ENCODE measurements at places on chromosomes 7 and 10.

- H3K27ac ChIP-seq = peak overlapping the region; percentile 49
- H3K27me3 ChIP-seq = no peaks in the 10 kb centered on the region
- peaks cover 16% of the 10 kb centered on the region for H3K4me1 ChIP-seq
- no peaks in the 10 kb centered on the region for H3K36me3 ChIP-seq
- H3K4me3 ChIP-seq = peak overlapping the region; percentile 93
Observed at GRCh38 chr7:75639886-75640190, 98.9 kb downstream of the HIP1 start.

DNA sequence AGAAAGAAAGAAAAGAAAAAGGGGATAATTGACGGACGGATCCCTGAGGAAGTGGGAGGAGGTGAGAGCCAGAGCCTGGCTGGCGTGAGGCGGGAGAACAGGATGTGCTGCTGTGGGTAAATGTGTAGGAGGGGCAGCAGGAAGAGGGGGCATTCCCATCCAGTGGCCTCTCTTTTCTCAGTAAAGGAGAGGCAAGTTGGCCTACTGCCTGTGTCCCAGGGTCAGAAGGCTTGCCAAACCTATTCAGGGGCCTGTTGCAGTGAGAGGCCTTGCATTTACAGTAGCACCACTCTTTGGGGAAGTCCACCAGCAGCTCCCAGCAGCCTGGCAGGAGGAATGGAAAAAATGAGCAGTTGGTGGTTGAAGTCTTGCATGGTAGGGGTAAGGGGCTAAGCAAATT is 26.6 kb upstream of the ASCC1 start:
- H3K4me1 ChIP-seq = peaks cover 48% of the 10 kb centered on the region
- no peaks in the 10 kb centered on the region for H3K36me3 ChIP-seq
- H3K27ac ChIP-seq = peak overlapping the region; percentile 88
- no peak overlapping the region for H3K4me3 ChIP-seq

- no peaks in the 10 kb centered on the region for H3K36me3 ChIP-seq
- no peak overlapping the region for H3K4me3 ChIP-seq
- DNase-seq = no peak
- H3K27ac ChIP-seq = no peak overlapping the region
Observed at GRCh38 chr7:154777489-154777888, 225.4 kb downstream of the PAXIP1 start.

DNA sequence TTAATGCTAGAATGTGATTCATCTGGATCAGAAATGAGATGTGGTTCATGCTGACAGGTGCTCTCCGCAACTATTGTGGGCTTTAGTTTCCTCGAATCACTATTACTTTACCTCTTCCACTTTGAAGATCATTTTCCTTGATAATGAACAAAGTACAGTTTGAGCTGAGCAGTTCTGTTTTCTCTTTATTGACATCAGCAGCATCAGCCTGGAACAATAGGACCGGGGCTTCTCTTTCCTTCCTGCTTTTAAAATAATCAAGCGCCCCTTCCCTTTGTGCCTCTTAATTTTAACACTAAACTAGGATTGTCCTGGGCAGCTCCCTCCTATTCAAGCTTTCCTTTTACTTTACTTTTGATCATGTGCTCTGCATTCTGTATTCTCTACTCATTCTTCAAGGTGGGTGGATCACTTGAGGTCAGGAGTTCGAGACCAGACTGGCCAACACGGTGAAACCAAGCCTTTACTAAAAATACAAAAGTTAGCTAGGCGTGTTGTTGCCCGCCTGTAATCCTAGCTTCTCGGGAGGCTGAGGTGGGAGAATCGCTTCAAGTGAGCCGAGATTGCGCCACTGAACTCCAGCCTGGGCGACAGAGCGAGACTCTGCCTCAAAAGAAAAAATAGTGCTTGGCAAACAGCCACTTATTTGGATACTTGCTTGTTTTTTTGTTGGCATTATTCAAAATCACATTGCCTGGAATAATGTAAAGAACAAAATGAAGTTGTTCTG is 67.0 kb upstream of the RHEB start:
- no peak for DNase-seq
- peak overlapping the region; percentile 21 for H3K27ac ChIP-seq
- no peaks in the 10 kb centered on the region for H3K27me3 ChIP-seq
- peaks cover 10% of the 10 kb centered on the region for H3K4me1 ChIP-seq
- peaks cover 9% of the 10 kb centered on the region for H3K36me3 ChIP-seq

DNA sequence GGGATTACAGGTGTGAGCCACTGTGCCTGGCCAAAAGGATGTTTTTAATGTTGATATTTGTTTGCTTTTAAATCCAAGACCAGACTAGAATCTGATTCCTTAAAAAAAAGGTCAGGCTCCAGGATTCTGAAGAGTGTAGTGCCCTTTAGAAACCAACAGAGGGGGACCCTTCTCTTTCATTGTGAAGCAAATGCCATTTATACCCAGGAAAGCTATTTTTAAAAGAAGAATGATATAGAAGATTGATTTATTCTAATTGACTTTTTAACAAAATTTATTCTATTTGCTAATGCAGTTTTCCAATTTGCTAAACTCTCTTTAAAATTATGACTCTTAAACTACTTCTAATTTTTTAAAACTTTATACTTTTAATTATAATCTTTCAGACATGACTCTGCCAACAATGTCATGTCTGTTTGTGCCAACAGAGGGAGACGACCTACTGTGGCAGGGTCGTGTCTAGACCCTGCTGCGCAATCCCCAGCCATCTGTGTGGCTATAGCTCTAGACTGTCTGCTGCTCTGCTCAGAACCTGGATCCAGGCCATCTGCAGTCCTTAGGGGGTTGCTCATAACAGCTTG is 201.0 kb upstream of the IMMP2L start:
- no peak for DNase-seq
- H3K27me3 ChIP-seq = peaks cover 6% of the 10 kb centered on the region
- no peak overlapping the region for H3K4me3 ChIP-seq
- no peaks in the 10 kb centered on the region for H3K4me1 ChIP-seq

GRCh38 chr10:80382989-80383388 is 25.4 kb upstream of the PRXL2A start:
- H3K4me1 ChIP-seq = peaks cover 12% of the 10 kb centered on the region
- H3K27ac ChIP-seq = no peak overlapping the region
- peaks cover 14% of the 10 kb centered on the region for H3K27me3 ChIP-seq
- DNase-seq = peak; percentile 23
- H3K4me3 ChIP-seq = peak overlapping the region; percentile 66
- H3K36me3 ChIP-seq = no peaks in the 10 kb centered on the region

DNA sequence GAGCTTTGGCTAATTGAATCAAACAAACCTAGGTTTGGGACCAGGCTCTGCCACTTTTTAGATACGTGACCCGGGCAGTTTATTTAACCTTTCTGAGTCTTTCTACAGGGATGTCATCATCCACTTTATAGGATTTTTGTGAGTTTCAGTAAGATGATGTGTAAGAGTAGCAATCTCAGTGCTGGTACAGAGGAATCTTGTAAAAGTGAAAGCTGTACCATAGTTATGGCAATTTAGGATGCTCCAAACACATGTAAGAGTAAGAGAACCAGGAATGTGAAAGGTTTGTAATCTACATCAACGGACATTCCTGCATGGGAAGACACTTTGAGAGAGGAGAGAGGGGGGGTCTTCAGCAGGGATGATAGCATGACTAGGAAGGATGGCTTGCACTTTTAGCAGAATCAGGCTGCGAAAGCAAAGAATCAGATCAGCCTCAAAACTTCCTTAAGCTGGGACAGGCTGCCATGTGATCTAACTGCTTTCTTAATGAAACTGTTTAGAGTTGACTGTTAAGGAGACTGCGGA is 968 bp downstream of the NOLC1 start:
- no peaks in the 10 kb centered on the region for H3K27me3 ChIP-seq
- H3K27ac ChIP-seq = peak overlapping the region; percentile 98
- peaks cover 4% of the 10 kb centered on the region for H3K36me3 ChIP-seq
- peaks cover 36% of the 10 kb centered on the region for H3K4me1 ChIP-seq
- DNase-seq = no peak

DNA sequence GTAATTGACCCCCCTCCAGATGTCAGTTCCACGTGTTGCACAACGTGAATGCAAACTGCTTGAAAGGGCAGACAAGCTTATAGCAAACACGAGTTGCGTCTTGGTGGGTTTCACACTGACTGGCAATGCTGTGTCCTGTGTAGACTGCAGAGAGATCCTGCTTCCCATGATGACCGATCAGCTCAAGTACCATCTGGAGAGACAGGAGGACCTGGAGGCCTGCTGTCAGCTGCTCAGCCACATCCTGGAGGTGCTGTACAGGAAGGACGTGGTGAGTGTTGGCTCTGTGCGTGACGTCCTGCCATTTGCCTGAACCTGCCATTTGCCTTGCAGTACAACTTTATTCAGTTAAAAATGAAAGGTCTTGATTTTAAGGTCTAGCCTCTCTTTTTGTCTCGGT is 71.1 kb downstream of the INSYN2A start:
- H3K27ac ChIP-seq = no peak overlapping the region
- no peak for DNase-seq
- no peaks in the 10 kb centered on the region for H3K27me3 ChIP-seq
- no peaks in the 10 kb centered on the region for H3K4me1 ChIP-seq
- no peak overlapping the region for H3K4me3 ChIP-seq

DNA sequence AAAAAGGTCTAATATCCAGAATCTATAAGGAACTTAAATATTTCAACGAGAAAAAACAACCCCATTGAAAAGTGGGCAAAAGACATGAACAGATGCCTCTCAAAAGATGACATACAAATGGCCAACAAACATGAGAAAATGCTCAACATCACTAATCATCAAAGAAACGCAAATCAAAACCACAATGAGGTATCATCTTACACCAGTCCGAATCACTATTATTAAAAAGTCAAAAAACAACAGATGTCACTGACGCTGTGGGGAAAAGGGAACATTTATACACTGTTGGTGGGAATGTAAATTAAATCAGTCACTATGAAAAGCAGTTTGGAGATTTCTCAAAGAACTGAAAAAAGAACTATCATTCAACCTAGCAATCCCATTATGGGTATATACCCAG is 6.0 kb downstream of the VWDE start:
- peaks cover 9% of the 10 kb centered on the region for H3K27me3 ChIP-seq
- peaks cover 2% of the 10 kb centered on the region for H3K36me3 ChIP-seq
- no peak for DNase-seq
- H3K4me3 ChIP-seq = no peak overlapping the region

DNA sequence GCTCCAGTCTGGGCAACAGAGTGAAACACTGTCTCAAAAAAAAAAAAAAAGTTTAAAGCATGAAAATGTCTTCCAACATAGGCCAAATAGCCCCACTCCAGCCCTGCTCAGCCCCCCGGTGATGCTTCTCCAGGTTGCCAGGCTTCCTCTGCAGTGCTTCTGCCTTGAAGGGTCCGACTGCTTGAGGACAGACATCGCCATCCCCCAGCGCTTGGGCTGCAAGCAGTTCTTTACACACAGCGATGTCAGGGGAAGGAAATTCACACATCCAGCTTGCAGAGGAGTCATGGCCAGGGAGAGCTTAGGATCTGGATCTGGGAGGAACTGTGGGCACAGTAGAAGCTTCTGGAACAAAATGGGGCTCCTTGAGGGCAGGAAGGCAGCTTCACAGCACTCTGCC is 26.9 kb downstream of the LYZL1 start:
- no peak for DNase-seq
- peaks cover 55% of the 10 kb centered on the region for H3K27me3 ChIP-seq
- peaks cover 7% of the 10 kb centered on the region for H3K4me1 ChIP-seq
- H3K36me3 ChIP-seq = no peaks in the 10 kb centered on the region
- no peak overlapping the region for H3K4me3 ChIP-seq

DNA sequence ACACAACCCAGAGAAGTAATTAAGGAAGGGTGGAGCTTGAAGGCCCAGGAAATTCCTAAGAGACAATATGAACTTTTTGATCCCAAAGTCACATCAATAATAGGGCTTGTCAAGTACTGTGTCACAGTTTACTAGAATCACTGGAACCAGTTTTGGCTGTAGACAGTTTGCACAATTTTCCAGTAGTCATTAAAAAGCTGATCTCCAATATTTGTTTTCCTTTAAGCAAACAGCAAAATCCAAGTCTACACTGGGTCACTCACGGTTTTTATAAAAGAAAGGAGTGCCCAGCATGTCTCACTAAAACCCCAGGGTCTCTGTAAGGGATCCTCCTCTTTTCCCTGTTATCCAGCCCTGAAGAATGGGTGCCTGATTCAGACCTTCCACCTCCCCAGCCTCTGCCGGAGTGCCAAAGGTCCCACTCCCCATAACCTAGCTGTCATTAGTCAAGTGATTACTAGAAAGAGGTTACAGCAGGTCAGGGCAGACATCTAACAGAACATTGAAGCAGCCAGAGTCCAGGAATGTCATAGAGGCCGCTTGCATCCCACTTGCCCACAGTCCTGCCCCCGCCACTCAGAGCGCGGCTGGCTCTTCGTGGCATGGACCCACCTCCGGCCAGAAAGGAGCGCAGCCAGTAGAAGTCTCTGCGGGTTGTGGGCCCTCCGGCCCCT is 552 bp downstream of the SLC25A16 start:
- H3K27ac ChIP-seq = peak overlapping the region; percentile 93
- DNase-seq = no peak
- no peaks in the 10 kb centered on the region for H3K27me3 ChIP-seq
- no peaks in the 10 kb centered on the region for H3K36me3 ChIP-seq
- H3K4me1 ChIP-seq = peaks cover 12% of the 10 kb centered on the region
- H3K4me3 ChIP-seq = peak overlapping the region; percentile 91

GRCh38 chr7:55533729-55534080 is 38.6 kb downstream of the VOPP1 start:
- peak overlapping the region; percentile 98 for H3K27ac ChIP-seq
- H3K27me3 ChIP-seq = no peaks in the 10 kb centered on the region
- H3K4me3 ChIP-seq = peak overlapping the region; percentile 87
- peaks cover 86% of the 10 kb centered on the region for H3K4me1 ChIP-seq

DNA sequence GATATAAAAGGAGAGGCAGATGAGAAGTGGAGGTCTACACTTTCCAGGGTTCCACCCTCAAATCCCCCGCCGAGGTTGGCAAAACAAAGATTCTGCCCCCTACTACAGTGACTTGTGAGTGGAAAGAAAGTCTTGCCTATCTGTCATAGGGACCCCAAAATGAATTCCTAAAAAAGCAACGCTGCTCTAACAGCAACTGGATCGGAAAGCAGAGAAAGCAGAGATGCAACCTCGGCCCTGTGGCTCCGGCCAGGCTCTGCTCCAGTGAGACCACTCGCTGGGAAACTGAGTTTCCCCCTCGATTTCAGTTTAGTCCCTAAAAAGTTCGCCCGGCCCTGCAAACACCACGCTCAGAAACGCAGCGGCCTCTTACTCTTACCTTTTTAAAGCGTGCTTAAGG is 297.9 kb upstream of the NFE2L3 start:
- DNase-seq = no peak
- peak overlapping the region; percentile 4 for H3K4me3 ChIP-seq
- peak overlapping the region; percentile 75 for H3K27ac ChIP-seq
- H3K36me3 ChIP-seq = peaks cover 5% of the 10 kb centered on the region
